Renal cortical epithelial cell (primary cell): ENCODE measurements at places on chromosomes 7 and 10.

GRCh38 chr7:129773328-129773731 lies 161.8 kb downstream of the NRF1 start:
- DNase-seq, result peak; percentile 25

DNA sequence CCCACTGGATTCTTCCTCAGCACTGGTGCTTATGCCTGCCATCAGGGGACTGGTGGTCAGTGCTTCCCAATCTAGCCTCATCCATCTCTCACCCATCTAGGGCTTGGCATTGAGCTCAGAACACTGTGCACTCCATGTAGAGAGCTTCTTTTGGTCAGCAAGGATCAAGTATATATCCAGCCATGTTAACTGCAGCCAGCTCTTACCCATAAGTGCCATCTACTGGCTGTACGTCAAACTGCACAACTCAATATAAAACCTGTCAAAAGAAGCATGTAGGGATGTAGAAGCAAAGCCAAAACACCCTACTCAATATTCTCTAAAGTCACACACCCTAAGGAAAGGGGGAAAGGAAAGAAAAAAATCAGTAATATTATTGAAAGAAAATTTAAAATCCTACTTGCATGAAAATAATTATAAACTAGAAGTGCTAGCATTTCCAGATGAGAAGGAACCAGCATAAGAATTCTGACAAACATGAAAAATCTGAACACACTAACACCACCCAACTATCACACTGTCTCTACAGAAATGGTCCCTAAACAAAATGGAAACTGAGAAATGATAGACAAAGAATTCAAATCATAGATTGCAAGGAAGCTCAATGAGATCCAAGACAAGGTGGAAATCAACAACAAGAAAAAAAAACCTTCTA lies 531.1 kb upstream of the STEAP1 start:
- DNase-seq, result peak; percentile 52

DNA sequence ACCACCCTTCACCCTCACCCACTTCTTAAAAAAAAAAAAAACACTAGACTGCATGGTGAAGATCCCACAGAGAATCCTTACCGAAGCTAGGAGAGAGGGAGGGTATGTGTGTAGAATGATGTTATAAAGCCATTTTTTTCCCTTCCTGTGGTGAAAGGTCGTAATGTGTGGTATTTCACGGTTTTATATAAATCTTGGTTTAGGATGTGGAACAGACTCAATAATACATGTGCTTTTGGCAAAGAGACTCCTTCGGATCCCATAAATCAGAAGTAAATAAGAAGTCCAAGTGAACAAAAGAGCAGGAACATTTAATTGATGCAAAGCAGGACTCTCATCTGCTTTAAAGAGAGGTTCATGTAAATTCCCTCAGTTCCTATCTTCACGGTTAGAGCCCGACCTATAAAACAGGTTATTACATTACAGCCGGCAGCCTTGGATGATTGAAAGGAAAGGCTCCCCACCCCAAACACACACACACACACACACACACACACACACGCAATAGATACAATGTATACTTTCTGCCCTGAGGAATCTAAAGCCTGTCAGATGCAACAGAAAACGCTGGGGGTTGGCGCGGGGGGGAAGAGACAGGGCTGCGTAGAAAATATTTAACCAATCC lies 8.8 kb downstream of the DLX5 start:
- DNase-seq, result no peak

GRCh38 chr7:125347269-125347668 lies 417.6 kb upstream of the POT1 start:
- no peak for DNase-seq

DNA sequence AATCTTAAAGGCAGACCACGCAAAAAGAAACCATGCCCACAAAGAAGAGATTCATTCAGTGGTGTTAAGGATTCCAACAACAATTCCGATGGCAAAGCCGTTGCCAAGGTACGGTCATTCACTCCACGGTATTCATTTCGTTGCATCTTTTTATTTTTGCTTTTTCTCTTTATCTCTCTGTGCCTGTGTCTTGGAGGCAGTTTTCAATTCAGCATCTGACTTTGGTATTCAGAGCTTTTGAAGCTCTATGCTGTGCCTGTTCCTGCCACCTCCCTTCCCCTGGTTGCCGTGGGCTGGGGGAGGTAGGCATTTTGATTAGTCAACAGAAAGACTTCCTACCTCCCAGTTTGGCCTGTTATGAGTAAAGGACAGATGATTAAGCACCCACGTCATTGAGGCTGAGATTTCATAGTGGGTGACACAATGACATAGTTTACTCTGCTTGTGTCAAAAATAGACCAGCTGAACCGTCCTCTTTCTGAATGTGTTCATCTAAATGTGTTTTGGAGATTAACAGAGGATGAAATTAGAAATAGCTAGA lies 149.5 kb downstream of the ARID5B start:
- DNase-seq, result peak; percentile 96

- no peak for DNase-seq
These were observed 582.4 kb upstream of the FZD8 start for GRCh38 chr10:36224431-36224985.

- no peak for DNase-seq
These were observed 65.5 kb downstream of the PYROXD2 start for GRCh38 chr10:98349508-98349922.

DNA sequence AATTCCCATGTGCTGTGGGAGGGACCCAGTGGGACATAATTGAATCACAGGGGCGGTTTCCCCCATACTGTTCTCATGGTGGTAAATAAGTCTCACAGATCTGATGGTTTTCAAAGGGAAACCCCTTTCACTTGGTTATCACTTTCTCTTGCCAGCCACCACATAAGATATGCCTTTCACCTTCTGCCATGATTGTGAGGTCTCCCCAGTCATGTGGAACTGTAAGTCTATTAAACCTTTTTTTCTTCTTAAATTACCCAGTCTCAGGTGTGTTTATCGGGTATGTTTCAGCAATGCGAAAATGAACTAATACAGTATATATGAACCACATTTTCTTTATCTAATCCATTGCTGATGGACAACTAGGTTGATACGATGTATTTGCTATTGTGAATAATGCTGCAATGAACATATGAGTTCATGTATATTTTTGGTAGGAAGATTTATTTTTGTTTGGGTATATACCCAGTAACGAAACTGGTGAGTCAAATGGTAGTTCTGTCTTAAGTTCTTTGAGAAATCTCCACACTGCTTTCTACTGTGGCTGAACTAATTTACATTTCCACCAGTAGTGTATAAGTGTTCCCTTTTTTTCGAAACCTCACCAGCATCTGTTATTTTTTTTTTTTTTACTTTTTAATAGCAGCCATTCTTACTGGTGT lies 70.0 kb upstream of the HGF start:
- DNase-seq, result no peak

GRCh38 chr7:70764701-70765208 lies 367.2 kb upstream of the GALNT17 start:
- DNase-seq, result no peak

GRCh38 chr7:1054861-1055450 lies 10.6 kb downstream of the GPR146 start:
- no peak for DNase-seq

GRCh38 chr10:110540031-110540430 lies 27.5 kb upstream of the SMC3 start:
- peak; percentile 52 for DNase-seq

- no peak for DNase-seq
These were observed 501.5 kb upstream of the GALNT17 start for GRCh38 chr7:70630440-70630817.

GRCh38 chr7:108973075-108973474 lies 403.4 kb downstream of the DNAJB9 start:
- DNase-seq, result no peak

DNA sequence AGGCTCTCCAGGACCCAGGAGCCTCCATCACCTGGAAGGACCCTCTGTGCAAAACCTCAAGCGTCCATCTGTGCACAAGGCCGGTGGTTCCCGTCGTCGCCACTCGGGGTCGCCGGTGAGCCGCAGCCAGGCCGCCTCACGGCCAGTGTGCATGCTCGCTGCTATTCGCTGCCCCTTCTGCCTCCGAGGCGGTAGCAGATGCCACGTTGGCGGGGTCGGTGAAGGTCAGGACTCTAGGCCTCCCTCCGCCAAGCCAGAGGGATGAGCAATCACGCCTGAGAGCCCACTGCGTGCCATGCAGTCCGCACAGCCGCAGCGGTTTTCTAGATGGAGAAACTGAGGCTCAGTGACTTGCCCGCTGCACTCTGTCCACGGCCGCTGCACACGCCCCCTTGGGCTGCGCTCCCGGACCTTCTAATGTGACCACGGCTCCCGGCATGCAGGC lies 5.7 kb downstream of the UPK3B start:
- DNase-seq, result no peak

- no peak for DNase-seq
These were observed 137.3 kb upstream of the CCDC6 start for GRCh38 chr10:60043561-60044241.

DNA sequence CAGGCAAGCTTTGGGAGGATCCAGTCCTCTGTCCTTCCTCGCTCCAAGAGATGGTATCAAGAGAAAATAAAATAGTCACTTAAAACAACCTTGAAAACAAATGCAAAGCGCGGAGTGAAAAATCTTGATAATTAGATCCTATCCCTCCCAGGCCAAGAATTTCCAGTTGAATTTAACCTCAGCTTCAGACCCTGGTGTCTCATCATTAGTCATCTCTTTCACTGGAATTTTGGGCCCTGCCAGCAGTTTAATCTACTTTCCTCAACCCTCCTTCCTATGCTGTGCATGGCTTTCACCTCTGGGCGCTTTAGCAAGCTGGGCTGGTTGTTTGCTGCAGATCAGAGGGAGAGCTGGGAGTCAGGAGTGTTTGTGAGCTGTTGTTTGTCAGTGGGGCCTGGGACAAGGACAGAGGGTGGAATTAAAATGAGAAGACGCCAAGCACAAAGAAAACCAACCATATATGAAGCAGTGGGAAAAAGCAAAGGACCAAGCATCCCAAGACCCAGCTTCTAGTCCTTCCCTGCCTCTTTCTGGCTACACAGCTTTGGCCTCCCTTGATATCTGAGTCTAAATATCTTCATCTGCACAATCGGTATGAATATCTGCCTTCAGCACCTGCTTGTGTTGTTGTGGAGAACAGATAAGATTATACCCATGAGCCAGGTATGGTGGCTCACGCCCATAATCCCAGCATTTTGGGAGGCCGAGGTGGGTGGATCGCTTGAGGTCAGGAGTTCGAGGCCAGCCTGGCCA lies 13.5 kb downstream of the MYOF start:
- peak; percentile 94 for DNase-seq

- no peak for DNase-seq
These were observed 107.8 kb upstream of the PLXNA4 start for GRCh38 chr7:132683896-132684690.

- no peak for DNase-seq
These were observed 272.5 kb downstream of the SEMA3A start for GRCh38 chr7:83921941-83922607.

- DNase-seq, result no peak
These were observed 56.5 kb downstream of the COL13A1 start for GRCh38 chr10:69858201-69858600.

GRCh38 chr10:30719832-30720231 lies 90.3 kb upstream of the LYZL2 start:
- no peak for DNase-seq

DNA sequence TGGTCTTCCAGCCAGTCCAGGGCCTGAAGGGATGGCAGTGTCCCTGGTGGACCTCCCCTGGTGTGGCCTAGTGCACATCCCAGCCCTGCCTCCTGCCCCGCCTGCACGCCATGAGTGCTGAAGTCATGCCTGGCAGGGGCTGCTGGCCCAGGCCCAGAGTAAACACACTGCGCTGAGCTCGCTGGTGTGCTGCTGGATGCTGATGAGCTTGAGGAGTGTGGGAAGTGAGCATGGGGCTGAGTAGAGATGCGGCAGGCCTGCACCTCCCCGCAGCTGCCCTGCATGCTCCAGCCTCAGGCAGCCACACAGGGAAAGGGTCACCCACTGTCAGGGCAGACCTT lies 43.2 kb downstream of the HTRA1 start:
- DNase-seq, result peak; percentile 56

DNA sequence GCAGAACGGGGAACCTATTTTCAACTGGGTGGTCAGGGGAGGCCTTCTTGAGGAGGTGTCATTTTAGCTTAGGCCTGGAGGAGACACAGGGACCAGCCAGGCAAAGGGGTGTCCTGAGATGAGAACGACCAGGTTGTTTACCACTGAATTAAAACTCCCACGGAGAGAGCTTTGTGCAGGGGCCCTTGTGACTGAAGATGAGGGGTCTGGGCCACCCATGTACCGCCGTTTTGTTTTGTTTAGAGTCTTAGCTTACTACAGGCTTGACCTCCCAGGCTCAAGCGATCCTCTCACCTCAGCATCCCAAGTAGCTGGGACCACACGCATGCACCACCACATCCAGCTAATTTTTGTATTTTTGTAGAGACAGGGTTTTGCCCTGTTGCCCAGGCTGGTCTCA lies 80.4 kb downstream of the FAM171A1 start:
- no peak for DNase-seq

DNA sequence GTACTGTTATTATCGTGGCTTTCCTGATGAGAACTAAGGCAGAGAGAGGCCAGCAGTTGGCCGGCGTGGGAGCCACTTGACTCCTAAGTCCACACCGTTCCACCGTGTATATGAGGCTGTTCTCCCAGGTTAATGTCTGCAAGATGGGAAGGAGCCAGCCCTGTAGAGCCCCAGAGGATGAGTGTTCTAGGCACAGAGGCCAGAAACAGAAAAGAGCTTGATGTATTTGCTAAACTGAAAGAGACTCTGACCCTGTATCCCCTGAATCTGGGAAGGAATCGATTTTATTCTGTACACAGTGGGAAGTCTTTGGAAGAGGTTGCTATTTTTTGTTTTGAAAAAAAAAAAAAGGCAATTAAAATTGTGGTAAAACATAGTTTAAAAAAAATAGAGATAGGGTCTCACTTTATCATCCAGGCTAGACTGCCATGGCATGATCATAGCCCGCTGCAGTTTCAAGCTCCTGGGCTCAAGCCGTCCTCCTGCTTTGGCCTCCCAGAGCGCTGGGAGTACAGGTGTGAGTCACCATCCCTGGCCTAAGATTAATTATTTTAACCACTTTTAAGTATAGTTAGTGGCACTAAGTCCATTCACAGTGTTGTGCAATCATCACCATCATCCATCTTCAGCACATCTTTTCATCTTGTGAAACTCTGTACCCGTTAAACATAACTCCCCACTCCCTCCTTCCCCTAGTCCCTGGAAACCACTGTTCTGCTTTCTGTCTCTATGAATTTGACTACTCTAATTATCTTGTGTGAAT lies 348.8 kb downstream of the SDK1 start:
- peak; percentile 74 for DNase-seq

GRCh38 chr7:36570528-36571189 lies 153.6 kb downstream of the AOAH start:
- no peak for DNase-seq

- no peak for DNase-seq
These were observed 35.7 kb downstream of the SMNDC1 start for GRCh38 chr10:110268971-110269370.

GRCh38 chr7:128459394-128459878 lies 3.8 kb downstream of the HILPDA start:
- peak; percentile 72 for DNase-seq

DNA sequence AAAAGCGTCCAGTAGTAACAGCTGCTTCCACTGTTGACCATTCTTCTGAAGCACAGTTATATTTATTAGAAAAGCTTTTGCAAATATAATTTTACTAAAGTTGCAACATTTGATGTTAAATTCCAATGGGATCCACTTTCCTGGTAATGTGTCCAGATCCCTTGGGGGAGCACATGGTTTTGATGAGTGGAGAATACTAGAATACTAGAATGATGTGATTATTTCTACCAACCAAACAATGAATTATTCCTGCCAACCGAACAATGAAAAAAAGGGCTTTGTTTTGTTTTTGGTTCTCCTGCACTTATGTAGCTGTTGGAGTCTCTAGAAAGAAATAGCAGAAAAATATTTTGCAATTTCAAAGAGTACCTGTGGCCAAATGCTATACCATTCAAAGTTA lies 59.1 kb downstream of the BPGM start:
- DNase-seq, result no peak
